ENCODE measurements at places on chromosomes 6 and 20. TPM values are rescaled to one million over a fixed set of nuclear protein-coding genes. Genes with fewer than 3 reads are reported as not detected.

TNF gene
- total RNA-seq: not detected

DNA sequence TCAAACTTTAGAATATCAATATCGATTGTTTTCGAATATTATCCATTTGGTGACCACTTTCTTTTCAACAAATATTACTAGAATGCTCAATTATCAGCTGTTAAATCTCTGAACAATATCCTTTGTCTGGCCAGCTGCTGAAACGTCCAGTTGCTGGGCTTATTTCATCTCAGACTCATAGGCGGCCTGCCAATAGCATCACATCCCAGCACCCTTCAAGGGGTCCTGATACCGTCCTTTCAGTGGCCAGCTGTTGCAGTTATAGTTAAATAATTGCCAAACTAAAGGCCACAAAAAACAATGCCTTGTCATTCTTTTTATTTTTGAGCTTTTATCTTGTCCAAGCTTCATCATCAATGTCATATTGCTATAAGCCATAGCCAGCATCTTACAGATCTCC, 1006.8 kb upstream of the MANEA start:
- DNase-seq: peak; percentile 52

DNA sequence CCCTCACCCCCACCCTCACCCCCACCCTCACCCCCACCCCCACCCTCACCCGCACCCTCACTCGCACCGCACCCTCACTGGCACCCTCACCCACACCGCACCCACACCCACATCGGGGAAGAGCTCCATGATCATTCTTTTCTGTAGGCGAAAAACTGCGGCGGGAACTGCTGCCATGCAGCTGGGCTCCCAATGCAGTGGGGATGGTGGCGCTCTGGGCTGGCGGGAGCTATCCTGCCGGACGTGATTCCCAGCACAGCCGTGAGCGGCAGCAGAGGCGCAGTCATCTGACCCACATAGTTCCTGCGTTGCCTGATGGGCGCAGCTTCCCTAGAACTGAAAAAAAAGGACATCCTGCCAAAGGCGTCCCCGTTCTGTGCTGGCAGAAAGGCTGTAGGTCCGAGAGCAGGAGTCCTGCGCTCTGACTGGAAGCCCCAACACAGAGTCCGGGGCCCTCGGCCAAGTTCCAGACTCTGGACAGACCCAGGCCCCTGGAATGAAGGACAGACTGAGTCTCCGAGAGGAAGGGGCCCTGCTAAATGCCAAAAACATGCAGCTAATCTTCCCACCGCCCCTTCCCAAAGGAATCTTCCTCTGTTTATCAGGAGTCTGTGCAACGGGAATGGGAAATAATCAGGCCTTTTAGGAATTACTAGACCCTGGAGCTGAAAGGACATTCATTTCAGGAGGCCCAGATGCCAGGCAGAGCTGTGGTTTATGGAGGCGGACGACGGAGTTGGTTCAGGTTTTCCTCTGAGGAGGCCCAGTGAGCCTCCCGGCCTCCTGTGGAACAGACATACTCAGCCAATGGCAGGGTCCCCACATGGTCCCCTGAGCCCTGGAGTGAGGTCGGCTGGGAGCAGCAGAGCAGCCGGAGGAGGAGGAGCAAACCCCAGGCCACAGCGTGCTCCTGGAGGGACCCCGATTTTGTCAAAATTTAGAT, 14.1 kb upstream of the TCFL5 start:
- DNase-seq: peak; percentile 71

PHACTR3 gene
- 111 TPM for total RNA-seq

ZNF334 gene
- 16.6 TPM for total RNA-seq

- DNase-seq: no peak
These were observed 91.4 kb upstream of the RNF217 start for GRCh38 chr6:124870611-124871459.

DNA sequence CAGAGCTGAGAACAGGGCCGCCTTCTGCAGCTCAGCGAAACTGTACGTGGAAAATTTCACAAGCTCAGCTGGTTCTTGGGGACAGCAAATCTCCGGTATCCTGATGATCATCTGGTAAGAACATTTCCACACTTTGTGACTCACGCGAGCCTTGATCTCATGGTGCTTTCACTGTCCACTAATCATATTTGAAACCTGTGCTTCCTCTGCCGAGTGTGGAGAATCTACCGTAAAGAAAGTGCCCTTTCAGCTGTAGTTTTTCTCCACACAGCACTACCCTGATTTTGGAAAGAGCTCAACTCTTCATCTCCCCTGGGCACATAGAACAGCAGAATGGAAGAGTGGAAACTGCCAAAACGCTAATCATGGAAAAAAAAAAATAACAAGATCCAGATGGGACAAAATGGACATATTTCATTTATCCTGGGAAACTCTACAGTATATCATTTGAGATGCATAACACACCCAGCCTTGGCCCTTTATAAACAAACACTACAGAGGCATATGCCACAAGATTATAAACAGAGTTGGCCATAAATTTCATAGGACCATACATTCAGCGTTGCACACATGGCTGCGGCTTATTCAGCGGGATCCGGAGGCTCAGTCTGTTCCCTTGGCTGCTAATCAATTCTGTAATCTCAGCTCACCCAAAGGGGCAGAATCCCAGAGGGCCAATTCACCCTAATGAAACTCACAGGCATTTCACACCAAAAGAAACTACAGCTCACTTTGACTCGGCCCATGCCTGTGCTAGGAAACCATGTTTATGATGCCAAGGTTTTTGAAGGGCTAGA, 434.5 kb downstream of the HDGFL1 start:
- DNase-seq: no peak

DNA sequence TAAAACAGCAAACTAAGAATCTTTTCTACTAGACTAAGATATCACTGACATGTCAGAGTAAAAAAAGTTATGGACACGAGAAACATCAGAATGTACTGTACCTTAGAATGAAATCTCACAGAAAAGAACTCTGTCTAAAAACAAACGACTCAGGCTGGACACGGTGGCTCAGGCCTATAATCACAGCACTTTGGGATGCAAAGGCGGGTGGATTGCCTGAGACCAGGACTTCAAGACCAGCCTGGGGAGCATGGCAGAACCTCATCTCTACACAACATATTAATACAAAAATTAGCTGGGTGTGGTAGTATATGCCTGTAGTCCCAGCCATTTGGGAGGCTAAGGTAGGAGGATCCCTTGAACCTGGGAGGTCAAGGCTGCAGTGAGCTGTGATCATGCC, 122.6 kb downstream of the PRND start:
- DNase-seq: no peak

EYA2 gene
- total RNA-seq: 10.1 TPM

CDYL gene
- total RNA-seq: 81.1 TPM

DNA sequence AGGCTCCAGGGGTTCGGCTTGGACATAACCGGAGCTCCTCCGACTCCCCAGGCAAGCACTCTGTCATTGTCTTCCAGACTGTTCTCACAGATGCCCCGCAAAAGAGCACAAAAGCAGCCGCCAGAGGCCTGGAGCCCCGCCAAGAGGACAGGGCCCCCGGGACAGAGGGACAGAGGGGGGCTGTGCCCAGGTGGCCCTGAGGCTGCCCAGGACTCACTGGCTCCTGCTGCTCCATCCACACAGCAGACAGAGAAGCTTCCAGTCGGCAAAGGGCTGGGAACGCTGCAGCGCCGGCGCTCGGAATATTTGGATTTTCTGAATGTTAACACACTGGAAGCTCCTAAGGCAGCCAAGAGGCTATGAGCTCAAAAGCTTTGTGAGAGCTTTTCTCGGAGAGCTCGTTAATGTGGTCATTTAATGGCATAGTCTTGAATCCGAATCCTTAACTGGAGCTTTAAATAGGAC, 68.0 kb upstream of the QKI start:
- peak; percentile 42 for DNase-seq

GRCh38 chr20:20856956-20857355, 144.5 kb upstream of the RALGAPA2 start:
- DNase-seq: no peak

- DNase-seq: no peak
These were observed 91.4 kb upstream of the NEDD9 start for GRCh38 chr6:11323666-11324452.

ADGRG6 gene
- total RNA-seq: 4.7 TPM

HNF4A gene
- total RNA-seq: 0.41 TPM

GRCh38 chr6:13146442-13146841, 181.9 kb downstream of the TBC1D7 start:
- no peak for DNase-seq

- no peak for DNase-seq
These were observed 72.2 kb upstream of the NAA20 start for GRCh38 chr20:19944772-19945459.

DNA sequence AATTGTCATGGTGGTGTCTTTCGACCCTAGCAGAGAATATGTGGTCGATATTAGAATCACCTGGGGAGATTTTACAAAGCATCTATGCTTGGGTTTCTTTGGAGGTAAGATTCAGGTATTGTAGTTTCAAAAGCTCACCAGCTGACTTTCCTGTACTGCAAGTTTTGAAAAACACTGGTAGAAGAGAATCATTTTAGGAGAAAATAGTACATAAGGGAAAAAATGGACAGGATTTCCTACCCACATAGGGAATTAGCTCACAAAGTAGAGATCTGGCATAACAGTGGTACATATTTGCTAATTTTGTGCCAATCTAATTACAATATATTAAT, 27.4 kb upstream of the ABT1 start:
- DNase-seq: no peak

- no peak for DNase-seq
These were observed 1.4 kb upstream of the HECA start for GRCh38 chr6:139133262-139134063.

DNA sequence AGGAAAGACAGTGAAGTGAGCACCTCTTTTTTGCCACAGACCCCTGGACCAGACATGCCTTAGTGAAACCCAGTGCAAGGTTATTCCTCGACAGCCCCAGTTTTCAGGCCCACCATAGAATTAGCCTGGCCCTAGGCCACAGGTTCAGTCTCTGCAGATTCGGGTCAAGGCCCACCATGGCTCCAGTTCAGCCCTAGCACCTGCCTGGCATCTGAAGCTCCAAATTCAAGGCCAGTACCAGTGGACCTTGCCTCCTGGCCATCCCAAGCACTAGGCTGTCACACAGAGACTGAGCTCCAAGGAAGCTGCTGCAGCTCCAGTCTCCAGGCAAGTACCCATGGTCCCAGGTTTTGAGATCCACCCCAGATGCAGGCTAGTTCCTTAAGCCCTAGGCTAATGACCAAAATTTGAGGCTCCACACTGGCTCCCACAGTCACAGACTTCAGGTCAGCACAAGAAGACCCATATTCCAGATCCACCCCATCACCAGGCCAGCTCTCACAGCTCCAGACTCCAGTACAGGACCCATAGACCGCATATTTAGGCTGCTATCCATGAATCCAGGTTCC, 877.5 kb upstream of the ADGRB3 start:
- DNase-seq: no peak

GRCh38 chr20:52975029-52975732, 3.0 kb downstream of the TSHZ2 start:
- no peak for DNase-seq

DNA sequence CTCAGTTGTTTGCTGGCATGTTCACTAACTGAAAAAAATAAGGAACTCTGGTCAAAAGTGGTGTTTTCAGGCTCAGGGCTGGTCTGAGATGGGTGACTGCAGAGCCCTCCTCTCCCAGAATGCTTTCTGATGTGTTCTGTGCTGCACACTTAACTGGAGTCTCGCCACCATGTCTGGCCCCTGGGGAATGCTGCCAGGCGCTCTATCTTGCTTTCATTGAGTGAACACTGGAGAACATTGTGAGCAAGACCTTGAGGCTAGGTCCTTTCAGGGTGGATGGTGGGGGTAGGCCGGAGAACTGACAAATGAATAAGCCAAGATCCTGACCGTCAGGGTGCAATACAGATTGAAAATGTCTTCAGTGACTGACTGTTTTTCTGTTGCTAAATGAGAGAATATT, 19.5 kb downstream of the PANK2 start:
- no peak for DNase-seq

ADTRP gene
- 4.9 TPM for total RNA-seq

GRM1 gene
- total RNA-seq: 19.6 TPM

CTSZ gene
- 80.7 TPM for total RNA-seq

- DNase-seq: no peak
These were observed 3.9 kb upstream of the TIAM2 start for GRCh38 chr6:154991207-154991606.

- DNase-seq: peak; percentile 67
These were observed 271.4 kb downstream of the ALDH8A1 start for GRCh38 chr6:134678436-134678889.

DNA sequence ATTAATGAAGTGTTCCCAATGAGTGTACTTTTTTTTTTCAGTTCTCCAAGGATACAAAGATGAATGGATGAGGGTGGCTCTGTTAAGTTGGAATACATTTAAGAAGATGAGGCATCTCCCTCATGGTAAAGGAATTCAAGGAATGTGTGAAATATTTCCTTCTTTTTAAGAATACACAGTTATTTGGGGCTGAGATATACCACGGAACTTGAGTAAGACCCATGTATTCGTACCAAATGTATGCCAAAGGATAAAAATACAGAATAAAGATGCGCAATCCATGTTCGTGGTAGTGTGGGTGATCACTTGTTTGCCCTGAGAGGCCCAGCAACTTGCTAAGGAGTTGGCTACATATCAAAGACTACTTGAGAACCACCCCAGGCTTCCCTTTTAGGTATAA, 164.2 kb upstream of the TCF21 start:
- no peak for DNase-seq

All from dorsolateral prefrontal cortex (tissue), 122 donors.